ENCODE measurements at places on chromosomes 12 and 14.

DNA sequence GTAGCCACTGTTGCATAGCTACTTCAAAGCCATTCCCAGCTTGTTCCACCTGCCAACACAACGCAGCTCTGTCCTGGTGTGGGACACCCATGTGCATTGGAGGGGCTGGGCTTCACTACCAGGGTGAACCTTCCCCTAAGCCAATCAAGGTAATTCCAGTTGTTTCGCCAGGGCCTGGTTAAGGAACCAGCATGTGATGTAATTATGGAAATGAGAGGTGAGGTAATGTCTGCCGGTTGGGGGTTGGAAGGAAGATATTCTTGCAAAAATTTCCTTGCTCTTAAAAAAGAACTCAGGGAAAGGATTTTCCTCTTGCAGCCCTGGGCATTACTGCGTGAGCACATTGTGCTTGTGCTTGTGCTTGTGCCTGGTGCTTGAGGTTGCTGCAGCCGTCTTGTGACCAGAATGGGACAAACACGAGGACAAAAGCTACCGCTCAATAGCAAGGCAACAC, 14.9 kb downstream of the TUBA1C start:
- no peak for DNase-seq

GRCh38 chr12:11707535-11707934, 58.1 kb downstream of the ETV6 start:
- DNase-seq = no peak

DNA sequence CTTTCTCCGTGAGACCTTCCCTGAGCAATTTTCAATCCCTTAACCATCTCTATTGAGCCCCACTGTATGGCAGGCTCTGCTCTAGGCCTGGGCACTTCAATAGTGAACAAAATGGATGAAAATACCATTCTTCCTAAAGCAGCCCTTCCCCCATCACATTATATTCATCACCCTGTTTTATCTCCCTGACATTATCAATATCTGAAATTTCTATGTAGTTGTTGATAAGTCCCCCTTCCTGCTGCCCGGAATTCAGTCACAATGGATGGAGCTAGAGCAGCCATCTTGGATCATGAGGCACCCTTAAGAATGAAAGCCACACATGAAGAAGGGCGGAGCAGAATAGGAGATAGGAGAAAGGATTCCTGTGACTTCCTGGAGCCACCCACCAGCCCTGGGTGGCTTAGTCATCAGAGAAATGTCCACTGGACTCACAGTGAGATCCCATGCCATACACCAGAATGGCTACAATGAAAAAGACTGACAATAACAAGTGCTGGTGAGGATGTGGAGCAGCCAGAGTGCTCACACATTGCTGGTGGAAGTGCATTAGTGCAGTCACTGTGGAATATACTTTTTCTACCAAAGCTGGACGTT, 33.9 kb downstream of the SCARB1 start:
- no peak for DNase-seq

DNA sequence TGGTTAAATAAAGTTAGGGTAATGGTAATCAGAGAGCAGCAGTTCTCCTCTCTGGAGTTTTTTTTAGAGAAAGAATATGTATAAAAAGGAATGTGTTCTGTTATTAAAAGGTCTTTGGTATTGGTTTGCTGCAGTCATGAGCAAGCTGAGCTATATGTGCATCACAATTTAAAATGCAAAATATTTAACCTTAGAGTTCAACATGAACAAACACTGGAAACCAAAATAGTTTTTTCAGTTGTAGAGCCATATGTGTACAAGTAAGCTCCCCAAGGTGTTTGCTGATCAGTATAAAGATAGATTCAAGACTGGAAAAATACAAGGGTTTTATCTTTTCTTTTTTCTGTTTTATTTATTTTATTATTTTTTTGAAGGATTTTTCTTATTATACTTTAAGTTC, 245.0 kb downstream of the NUBPL start:
- DNase-seq = no peak

DNA sequence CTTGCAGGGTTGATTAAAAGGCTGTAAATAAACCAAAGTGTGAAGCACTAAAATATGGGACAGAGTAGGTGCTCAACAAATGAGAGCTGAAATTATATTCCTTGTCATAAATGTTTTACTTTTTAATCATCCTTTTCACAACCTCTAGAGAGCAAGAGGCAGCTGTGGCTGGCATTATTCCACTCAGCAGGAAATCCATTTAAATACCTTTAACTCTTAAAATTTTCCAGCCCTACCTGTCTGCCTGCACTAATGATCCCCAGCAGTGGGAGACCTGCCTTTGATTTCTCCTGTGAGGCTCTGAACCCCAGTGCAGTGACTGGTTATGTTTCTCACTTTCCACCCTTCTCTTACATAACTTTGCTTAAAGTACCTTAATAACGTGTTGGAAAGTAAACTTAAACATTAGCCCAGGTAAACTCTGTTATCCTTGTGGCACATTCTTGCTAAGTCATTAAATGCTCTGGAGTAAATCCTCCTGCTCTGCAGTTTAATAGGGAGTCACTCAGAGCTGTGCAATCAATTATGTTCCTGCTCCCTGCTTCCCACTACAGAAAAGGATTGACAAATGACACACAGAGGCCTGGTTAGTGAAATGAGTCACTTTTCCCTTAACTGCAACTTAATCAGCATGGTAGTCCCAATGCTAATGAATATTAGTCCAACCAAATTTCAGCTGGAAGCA, 755.7 kb upstream of the USP15 start:
- no peak for DNase-seq

GRCh38 chr12:24721191-24721590, 227.7 kb downstream of the BCAT1 start:
- DNase-seq = no peak

GRCh38 chr14:36019126-36019525, 157.4 kb downstream of the PTCSC3 start:
- DNase-seq = peak; percentile 57

- DNase-seq = no peak
Measured at GRCh38 chr14:93592786-93593185, 162.0 kb downstream of the UNC79 start.

- no peak for DNase-seq
Measured at GRCh38 chr12:76546889-76547288, 12.7 kb downstream of the OSBPL8 start.

GRCh38 chr14:60485598-60486251, at the start of gene C14orf39:
Gene C14orf39, minus strand, starts transcription at chr14:60486063. Its CDS starts 985 bp downstream, at chr14:60485078.
- DNase-seq = peak; percentile 9

DNA sequence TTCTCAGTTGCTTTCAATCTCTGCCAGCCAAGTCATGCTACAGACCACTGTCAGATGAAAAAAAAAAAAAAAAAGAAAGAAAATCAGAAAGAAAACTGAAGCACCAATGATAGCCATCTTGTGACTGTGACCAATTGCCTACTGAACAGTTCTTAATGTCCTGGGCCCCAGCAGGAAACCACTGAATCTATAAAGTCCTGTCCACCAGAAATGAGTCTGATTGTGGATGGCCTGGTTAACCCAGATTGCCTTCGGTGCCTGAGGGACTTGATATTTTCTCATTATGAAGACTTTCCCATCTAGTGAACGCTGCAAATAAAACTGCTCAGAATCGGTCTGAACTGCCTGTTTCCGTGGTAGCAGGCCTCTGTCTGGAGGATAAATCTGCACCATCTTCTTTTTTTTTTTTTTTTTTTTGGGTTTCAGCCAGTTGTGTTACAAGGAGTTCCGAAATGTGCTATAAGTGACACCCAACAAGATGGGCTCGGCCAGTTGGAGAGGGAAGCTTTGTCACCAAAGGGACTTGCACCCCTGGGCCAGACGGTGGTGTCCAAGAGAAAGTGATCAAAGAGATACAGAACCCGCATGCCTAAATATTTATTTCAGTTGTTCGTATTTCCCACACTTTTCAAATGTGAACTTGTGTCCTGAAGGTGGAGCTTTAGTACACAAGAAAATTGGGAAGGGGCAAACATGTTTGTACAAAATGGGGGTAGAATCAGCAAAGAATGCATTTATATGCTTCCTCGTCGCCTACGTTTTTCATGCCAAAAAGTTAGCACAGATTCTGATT, 3.0 kb upstream of the PLXNC1 start:
- DNase-seq = peak; percentile 57

DNA sequence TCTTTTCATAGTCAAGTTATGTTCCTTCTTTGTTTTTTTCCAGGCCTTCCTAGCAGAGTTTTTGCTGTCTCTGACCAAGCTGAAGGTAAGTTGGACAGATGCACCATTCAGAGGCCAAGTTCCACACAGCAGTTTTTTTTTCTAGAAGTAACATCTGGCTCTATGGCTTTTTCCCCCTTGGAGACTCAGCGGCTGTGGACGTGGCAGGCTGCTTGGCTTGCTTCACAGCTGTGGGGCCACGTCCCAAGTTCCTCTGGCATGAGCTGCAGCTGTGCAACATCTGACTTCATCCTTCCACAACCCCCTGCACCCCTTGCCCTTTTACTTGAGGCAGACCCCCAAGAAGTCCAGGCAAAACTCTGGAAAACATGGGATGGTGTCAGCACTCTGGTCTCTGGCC, 24.2 kb upstream of the RHOJ start:
- no peak for DNase-seq

DNA sequence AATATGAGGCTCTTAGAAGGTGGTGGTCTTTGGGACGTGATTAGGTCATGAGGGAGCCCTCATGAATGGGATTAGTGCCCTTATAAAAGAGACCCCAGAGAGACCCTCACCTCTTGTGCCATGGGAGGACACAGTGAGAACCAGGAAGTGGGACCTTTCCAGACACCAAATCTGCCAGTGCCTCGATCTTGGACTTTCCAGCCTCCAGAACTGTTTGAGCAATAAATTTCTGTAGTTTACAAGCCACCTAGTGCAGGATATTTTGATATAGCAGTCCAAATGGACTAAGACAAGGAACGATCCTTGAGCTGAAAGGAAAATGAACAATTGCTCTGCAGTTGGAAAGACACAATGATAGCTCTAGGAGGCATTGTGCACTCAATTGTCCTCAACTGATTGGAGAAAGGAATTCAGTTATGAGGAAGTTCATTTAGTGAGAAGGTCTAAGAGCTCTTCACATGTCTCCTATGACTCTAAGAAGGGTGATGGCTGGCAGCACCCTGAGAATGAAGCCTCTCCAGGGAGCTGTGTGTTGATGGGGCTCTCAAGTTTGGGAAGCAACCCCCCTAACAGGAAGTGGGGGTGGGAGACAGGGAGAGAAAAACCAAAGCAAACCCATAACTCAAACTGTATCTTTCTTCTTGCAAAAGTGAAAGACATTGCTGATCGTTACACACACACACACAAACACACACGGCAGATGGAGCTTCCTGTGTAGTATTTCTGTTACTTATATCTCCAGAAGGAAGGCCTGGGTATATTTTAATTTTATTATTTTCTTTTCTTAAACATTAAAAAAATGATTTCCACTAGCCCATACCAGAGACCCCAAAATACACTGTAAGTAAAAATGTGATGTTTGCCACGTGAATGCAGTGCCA, 21.0 kb downstream of the CHST11 start:
- no peak for DNase-seq

GRCh38 chr12:2640281-2640680, 154.5 kb upstream of the FKBP4 start:
- DNase-seq = no peak

GRCh38 chr14:52692248-52692962, 3.0 kb downstream of the ERO1A start:
- no peak for DNase-seq

DNA sequence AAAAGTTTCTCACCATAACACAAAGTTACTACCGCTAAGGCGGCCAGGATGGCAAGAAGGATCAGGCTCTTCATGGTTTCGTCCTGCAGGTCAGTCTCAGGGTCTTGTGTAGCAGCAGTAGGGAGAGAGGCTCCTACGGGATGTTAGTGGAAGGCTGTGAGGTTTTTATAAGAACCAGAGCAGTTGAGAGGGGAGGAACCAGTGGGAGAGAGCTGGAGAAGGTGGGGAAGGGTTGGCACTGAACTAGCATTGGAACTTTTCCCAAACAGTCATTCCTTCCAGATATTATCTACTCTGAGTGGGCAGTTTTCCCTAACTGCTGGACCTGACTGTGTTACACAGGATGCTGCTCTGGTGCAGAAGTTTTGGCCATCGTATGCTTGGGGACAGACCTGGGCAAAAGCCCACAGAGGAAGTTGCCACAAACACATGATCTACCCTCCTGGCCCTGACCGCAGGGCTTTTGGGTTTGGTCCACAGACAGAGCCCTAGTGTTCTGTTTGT, at the start of gene MGP:
Gene MGP (minus strand): TSS at position 137 of the 504 bp plus-strand sequence. CDS start 63 bp downstream, at position 74.
- peak; percentile 83 for DNase-seq

- DNase-seq = no peak
Measured at GRCh38 chr12:13992585-13992984, 11.2 kb upstream of the GRIN2B start.

DNA sequence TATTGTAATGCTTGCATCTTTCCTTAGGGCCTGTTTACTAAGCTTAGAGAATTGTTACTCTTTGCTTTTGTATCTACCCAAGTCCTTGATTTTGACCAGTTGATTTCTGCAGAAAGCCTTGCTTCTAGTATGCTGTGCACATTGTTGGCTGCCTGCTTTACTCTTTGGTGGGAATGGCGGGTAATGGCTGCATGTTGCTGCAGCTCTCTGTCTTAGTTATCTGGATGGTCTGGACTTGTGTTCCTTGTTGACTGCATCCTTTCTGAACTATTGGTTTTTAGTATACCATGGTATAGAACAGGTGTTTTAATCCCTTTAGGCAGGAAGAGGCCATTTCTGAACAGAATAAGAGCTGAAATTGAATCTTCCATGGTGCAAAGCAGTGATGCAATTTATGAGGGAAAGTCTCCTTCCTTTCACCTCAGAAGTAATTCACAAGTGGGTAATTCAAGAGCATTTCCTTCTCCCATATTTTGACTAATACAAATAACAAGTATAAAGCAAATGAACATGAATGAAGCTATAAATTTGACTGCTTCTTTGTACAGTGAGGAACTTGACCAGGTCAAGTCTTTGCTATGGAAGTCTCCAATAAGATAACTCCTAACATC, 466.4 kb downstream of the NPAS3 start:
- DNase-seq = no peak

- DNase-seq = no peak
Measured at GRCh38 chr14:73661872-73662271, 17.1 kb downstream of the DNAL1 start.

GRCh38 chr12:2364631-2365051, 311.9 kb downstream of the CACNA1C start:
- DNase-seq = no peak

GRCh38 chr12:93916402-93916801, 232.0 kb upstream of the PLXNC1 start:
- no peak for DNase-seq

GRCh38 chr12:40921563-40922163, 229.4 kb downstream of the CNTN1 start:
- DNase-seq = peak; percentile 7

DNA sequence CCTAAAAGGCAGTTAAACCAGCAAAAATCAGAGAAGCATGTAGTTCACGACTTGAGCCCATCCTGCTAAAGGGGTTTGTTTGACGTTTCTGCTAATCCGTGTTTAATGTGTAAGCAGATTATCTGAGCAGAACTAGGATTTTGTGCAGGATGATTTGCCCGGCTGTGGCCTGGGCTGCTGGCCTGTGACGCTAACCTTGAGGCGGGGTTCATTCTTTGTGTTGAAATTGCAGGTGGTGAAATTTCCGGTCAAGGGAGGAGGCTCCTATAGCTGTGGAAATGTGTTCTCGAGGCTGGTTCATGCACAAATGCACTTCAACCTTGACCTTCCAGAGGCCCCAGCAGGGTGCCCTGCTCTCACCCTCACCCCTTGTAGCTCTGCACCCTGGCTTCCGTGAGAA, 63.7 kb downstream of the SLC24A4 start:
- DNase-seq = no peak

- no peak for DNase-seq
Measured at GRCh38 chr12:103772367-103773108, 68.5 kb downstream of the NT5DC3 start.
